ENCODE measurements at places on chromosomes 5 and 9.
A peak's percentile ranks its signal among the peaks of the same experiment; 100 is the strongest.

DNA sequence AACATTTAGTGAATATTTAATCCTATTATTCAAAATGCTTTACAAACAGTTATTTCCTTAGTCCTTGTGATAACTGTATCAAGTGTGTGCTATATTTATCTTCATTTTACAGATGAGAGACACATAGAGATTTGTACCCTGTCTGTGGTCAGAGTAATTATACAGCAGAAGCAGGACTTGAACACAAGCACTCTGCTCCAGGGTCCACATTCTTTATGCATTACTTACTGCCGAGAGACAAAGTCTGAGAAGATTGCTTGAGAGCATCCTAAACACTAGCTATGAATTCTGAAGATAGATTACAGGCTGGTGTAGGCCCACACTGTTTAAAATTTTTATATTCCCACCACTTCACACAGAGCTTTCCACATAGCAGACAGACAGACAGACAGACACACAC lies 926.1 kb upstream of the DMAC1 start:
- DNase-seq: no peak

DNA sequence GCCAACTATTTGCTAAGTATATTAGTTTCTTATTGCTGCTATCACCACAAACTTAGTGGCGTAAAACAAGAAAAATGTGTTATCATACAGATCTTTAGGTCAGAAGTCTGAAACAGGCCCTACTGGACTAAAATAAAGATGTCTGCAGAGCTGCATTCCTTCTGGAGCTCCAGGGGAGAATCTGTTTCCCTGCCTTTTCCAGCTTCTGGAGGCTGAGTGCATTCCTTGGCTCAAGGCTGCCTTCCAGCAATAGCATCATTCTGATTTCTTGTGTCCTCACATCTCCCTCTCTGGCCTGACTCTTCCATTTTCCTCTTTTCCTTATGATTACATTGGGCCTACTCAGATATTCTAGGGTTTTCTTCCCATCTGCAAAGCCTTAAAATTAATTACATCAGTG lies 15.9 kb downstream of the MAN2A1 start:
- DNase-seq: no peak

- no peak for DNase-seq
Measured at GRCh38 chr5:88867638-88868037, 15.3 kb downstream of the MEF2C start.

GRCh38 chr9:93596399-93596798 lies 20.0 kb downstream of the PHF2 start:
- no peak for DNase-seq

DNA sequence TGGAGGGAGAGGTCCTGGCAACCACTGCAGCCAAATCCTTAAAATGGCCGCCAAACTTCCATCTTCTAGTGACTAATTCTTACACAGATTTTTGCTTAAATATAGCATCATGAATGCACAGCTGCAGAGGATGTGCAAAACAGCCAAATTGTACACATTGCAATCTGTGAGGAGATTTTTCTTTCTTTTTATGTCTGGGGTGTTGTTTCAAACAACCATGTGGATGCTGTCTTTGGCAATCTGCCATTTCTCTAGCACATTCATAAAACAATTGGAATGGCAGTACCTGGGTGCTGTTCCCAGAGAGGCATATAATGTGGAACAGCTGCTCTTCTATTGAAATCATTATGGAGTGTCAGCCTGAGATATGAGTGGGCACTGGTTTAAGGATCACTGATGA lies 1082.9 kb upstream of the SEMA6A start:
- no peak for DNase-seq

- no peak for DNase-seq
Measured at GRCh38 chr5:95969055-95969454, 7.4 kb upstream of the ELL2 start.

DNA sequence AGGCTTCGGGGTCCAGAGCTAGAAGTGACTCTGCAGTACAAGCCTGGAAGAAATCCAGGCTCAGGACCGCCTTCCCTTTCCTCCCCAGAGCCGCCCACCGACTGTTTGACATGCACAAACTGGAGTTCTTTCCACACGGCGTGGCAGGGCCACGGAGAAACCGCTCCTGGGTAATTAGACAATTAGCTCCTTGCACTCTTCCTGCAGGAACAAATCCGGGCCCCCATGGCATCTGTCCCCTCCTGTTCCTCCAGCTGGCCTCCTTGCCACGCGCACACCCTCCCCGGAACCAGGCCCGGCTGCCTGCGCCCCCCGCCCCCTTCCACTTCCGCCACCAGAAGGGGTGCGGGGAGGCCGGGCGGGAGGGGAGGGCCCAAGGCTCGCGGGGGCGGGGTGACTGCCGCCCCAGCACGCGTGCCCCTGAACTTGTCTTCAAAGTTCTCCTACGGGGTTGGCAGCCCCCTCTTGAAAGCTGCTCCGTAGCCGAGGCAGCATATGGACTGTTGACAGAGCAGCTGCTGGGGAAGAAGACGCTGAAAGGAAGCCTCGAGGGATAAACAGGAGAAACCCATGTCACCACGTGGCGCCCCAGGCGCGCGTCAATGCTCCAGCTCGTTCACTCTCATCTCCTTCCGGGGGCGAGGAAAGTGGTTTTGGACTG lies 74.3 kb downstream of the SEC61B start:
- DNase-seq: peak; percentile 28
